CD4-positive, alpha-beta T cell treated with Interleukin-21 for 1 hour (primary cell): ENCODE measurements at places on chromosomes 1 and 21.
A peak's percentile ranks its signal among the peaks of the same experiment; 100 is the strongest.

- peak; percentile 36 for DNase-seq
Observed at GRCh38 chr1:153355445-153356071, 2.1 kb upstream of the S100A9 start.

GRCh38 chr1:145999321-146000024, 3.1 kb upstream of the TXNIP start:
- DNase-seq: peak; percentile 69

DNA sequence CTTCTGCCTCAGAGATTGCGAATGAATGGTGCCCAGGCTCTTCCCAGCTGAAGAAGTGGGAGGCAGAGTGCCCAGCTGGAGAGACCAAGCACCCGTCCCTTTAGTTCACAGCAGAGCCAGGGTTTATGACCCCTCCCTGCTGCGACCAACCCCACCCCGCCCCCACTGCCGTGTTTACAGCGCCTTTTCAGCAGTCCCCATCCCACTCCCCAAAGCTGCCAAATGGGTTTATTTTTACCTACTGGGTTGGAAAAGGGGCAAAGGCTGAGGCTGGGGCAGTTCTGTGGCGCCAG, 23.6 kb downstream of the DYRK3 start:
- no peak for DNase-seq

DNA sequence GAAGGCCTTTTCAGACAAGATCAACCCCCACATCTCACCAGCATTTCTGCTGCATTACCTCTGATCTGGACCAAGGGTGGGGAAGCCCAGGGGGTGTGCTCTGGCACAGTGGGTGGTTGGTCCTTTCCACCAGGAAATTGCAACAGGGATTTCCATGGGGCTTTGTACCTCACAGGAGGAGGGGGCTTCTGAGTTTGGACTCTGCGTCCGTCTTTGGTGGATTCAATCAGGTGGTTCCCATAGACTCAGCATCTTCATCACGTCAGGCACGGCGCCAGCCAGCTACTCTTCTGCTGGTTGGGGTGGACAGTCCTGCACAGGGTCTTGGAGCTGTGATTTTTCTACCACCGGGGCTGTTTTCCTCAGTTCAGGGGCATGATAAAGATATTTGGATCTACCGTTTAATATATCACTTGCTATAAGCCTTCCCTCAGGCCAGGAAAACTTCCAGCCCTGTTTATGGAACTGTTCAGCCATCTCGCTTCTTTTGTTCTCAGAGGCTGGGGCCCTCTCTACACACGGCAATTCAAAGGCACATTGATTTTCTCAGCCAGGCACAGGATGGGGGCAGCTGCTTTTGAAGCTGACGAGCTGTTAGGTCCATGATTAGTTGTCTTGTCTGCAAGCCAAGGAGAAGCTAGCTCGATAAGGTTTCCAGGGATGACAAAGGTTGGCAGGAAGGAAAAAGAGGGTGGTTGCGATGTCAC, 467.3 kb downstream of the CAMTA1 start:
- DNase-seq: no peak

GRCh38 chr1:10490286-10490970, 15.7 kb downstream of the PEX14 start:
- DNase-seq: no peak

- no peak for DNase-seq
Observed at GRCh38 chr1:59223989-59224634, 72.8 kb upstream of the FGGY start.

- no peak for DNase-seq
Observed at GRCh38 chr1:39385067-39385988, 106.1 kb upstream of the BMP8A start.

DNA sequence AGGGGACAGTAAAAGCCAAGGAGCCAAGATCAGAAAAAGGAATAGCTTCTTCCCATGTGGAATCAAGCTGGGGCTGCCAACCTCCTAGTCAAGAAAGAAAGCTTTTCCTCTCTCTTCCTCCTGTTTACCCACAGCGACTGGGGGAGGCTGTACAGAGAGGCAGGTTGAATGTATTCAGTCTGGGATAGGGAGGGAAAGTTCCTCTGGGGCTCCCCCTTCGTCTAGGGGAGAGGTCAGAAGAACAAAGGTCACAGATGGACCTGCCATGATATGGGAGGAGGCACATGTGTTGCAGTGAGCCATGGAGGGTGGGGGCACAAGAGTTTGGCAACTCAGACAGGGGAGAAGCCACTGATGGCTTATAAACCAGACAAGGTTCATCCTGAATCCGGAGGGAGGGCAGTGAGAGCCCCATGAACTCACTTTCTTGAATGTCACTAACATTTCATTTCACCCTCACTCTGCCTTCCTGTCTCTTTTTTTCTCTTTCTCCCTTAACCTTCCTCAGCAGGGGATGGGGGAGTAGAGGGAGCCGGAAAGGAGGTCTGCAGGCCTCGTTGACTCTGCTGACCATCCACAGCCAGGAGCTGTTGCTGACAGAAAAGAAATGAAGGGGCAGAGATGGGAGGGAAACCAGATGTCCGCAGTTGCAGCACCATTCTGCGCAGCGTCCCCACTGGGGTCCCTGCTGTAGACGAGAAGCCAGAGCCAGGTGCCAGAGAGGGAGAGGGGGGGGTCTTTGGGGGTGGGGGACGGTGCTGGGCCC, 61.1 kb downstream of the PLXNA2 start:
- no peak for DNase-seq

GRCh38 chr1:117698398-117699160, 92.7 kb downstream of the TENT5C start:
- DNase-seq: no peak

DNA sequence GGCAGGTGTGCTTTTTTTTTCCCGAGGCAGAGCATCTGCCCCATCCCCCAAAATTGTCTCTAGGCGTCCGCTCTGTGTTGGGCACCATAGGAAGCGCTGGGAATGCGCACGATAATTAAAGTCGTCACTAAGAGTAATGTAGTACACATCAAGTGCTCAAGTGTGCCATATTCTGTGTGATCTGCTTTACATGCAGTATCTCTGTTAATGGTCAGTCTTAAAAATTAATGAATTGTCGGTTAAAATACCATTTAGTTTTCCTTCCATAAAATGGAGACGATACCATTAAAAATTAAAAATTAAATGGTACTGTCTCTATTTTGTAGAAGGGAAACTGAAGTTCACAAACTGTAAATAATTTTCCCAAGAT, 544 bp upstream of the CCT8 start:
- DNase-seq: no peak

DNA sequence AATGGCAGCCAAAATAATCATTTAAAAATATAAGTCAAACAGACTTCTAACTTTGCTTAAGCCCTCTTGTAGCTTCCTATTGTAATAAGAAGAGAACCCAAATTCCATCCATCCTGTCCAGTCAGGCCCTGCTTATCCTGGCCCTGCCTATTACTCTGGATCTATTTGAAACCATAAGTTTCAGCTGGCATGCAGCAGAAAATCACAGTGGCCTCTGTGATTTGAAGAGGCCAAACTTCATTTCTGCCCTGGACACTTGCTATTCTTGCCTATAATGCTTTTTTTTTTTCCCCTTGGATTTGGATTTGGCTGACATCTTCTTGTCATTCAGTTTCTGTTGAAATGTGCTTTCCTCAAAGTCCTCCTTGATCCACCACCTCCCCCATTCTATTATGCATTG, 642.8 kb downstream of the USP25 start:
- no peak for DNase-seq

GRCh38 chr1:156508205-156508954, 7.8 kb upstream of the MEF2D start:
- peak; percentile 48 for DNase-seq

DNA sequence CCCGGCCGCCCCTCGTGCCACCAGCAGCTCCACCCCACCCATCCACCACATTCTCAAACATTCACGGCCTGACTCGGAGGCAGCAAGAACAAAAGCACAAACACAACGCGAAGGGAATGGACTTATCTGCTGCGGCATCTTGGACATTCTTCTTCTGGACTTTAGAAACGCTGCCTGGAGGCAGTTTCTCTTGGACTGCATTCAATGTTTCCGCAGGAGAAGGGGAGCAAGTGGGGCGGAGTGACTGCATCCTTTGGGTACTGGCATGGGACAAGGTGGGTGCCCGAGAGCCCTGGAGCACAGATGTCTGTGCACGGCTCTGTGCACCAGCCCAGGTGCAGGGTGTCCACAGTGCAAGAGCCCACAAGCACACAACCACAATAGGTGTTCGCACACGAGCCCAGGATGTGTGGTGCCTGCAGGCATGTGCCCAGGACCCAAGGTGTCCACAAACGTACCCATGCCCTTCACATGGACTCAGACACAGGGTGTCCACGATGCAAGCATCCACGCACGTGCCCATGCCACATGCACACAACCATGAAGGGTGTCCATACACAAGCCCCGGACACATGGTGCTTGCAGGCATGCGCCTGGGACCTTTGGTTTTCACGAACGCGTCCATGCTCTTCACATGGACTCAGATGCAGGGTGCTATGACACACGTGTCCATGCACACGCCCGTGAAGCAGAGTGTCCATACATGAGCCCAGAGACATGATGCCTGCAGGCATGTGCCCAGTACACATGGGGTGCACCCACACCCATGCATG, 53.6 kb downstream of the WNT9A start:
- DNase-seq: no peak

GRCh38 chr1:63327417-63328054, 5.2 kb downstream of the FOXD3 start:
- DNase-seq: peak; percentile 44

- no peak for DNase-seq
Observed at GRCh38 chr1:21184276-21184675, 7.6 kb upstream of the EIF4G3 start.

GRCh38 chr1:77583483-77583882, 99.0 kb downstream of the ZZZ3 start:
- no peak for DNase-seq

- DNase-seq: no peak
Observed at GRCh38 chr1:196180847-196181593, 427.2 kb downstream of the KCNT2 start.
